ENCODE measurements at places on chromosomes 1 and 21.
A peak's percentile ranks its signal among the peaks of the same experiment; 100 is the strongest.

GRCh38 chr1:150964164-150964489 lies 10.5 kb downstream of the CERS2 start:
- DNase-seq = no peak

- no peak for DNase-seq
Observed at GRCh38 chr1:160133990-160134770, 17.2 kb upstream of the ATP1A4 start.

GRCh38 chr1:203644191-203644590 lies 17.6 kb downstream of the ATP2B4 start:
- no peak for DNase-seq

DNA sequence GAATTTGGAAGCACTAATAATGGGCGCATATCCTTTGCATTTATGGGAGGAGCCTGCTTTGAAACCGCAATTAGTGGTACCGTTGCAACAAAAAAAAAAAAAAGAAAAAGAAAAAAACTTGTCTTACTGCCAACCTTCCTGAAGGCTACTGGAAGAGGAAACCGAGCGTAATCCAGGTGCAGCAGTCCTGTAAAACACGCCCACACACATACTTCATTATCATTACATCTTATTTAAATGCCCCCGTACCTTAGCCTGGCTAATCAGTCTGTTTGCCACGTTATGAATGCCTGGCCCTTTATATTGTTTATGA lies 686 bp upstream of the ZNF281 start:
- DNase-seq = no peak

- DNase-seq = peak; percentile 79
Observed at GRCh38 chr1:203744075-203744972, 20.7 kb upstream of the LAX1 start.

GRCh38 chr1:61088163-61088974 lies 6.0 kb downstream of the NFIA start:
- no peak for DNase-seq

- no peak for DNase-seq
Observed at GRCh38 chr21:26167593-26167992, 3.0 kb downstream of the APP start.

- DNase-seq = peak; percentile 42
Observed at GRCh38 chr1:50704126-50704525, 255.9 kb downstream of the FAF1 start.

DNA sequence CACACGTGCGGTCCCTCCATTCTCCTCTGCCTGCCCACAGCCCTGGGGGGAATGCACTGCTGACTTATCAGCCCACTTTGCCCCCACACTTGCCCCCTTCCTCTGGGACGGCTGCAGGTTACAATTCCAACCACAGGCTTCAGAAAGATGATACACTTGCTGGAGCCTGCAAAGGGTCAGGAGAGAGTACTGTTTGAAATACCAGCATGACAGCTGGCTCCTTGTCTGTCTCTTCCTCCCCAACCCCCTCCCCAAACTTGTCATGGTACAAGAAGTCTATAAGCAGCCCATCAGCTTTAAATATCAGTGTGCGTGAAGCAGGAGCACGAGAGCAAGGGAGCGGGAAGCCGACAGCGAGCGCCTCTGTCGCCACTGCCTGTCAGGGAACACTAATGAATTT lies 62.4 kb downstream of the ERI3 start:
- DNase-seq = no peak

GRCh38 chr1:56586502-56586901 lies 7.1 kb upstream of the PLPP3 start:
- no peak for DNase-seq

- no peak for DNase-seq
Observed at GRCh38 chr21:26948194-26948593, 18.7 kb downstream of the ADAMTS5 start.

DNA sequence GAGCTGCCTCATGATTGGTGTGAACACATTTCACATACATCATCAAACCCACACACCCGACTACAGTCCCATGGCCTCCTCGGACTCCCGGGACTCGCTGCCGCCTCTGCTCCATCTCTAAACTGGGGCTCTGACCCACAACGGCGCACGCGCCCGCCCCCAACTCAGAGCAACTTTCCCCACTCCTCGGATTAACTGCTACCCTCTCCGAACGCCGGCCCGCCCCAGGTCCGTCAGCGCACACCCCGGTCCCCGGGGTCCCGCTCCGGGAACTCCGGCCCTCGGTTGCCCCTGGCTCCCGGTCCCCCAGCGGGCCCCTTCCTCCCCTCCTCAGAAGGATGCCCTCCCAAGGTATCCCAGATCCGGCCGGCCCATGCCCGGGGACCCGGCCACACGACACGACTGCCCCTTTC lies 740 bp downstream of the DSTYK start:
- peak; percentile 53 for DNase-seq

DNA sequence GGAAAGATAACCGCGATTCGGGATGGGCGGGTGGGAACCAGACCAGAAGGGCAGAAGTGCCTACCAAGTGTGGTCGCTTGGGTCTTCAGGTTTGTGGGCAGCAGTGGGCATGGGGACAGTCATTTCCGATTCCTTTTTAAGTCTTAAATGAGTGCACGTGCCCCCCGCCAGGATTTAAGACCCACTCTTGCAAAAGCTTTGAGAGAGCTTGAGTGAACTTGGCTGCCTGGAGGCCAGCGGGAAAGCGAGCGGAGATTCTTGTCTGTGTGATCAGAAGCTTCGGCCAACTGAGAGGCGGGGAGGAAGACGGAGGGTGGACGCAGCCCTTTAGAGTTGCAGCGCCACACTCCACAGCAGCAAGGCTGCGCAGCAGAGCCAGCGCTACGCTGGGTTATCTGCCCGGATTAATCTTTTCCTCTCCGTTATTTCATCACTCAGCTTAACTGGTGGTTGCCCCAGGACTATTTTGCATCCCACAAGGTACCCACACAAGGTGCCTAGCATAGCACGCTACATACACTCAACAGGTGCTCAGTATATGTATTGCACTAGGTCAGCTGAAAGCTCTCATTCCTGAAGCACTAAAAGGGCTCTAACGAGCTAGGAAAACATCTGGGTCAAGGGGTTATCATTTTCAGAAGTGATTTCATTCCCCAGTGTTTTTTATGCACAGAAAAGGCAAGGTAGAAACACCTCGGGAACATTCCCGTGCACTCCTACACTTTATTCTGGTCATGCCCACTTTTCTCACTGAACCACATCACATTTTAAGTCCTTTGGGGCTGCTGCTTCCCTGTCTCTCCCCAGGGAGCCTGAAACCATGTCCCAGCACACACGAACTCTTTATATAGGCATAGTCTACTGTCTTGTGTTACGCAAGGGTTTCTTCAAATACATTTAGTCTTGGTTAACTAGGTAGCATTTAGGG lies 1.5 kb upstream of the BATF3 start:
- DNase-seq = peak; percentile 62

DNA sequence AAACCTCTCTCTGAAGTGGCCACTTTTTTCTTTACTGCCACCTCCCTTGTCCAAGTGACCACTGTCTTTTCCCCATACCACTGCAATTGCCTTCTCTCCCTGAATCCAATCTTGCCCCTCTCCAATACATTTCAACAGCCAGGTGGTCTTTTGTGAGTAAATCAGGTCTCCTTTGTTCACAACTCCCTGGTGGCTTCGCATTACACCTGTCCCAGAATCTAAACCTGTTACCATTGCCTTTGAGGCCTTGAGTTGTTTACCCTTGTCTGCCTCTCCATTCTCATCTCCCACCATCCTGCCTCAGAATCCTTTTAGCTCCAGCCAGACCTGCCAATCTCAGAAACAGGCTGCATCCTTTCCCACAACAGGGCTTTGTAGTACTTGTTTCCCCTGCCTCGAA lies 21.8 kb upstream of the DYNLT5 start:
- DNase-seq = no peak

DNA sequence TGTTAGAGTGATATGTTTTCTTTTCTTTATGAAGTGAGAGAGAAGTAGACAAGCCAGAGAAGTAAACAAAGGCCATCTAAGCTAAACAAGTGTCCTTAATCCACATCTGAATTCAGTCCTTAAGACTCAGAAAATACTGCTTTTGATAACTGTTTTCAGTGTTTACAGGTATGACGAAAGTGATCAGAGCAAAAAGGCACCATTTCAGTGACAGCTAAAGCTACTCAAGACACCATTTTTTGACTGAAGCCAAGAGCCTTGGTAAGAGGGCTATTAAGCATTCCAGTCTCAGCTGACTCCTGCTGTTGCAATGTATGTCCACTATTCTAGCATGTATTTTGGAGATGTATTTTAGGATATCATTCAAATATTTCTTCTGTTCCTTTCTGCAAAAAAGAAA lies 4.1 kb downstream of the KMO start:
- no peak for DNase-seq

GRCh38 chr1:208181364-208181763 lies 62.8 kb downstream of the PLXNA2 start:
- DNase-seq = no peak

- DNase-seq = no peak
Observed at GRCh38 chr1:81506699-81507098, 294.0 kb upstream of the ADGRL2 start.

DNA sequence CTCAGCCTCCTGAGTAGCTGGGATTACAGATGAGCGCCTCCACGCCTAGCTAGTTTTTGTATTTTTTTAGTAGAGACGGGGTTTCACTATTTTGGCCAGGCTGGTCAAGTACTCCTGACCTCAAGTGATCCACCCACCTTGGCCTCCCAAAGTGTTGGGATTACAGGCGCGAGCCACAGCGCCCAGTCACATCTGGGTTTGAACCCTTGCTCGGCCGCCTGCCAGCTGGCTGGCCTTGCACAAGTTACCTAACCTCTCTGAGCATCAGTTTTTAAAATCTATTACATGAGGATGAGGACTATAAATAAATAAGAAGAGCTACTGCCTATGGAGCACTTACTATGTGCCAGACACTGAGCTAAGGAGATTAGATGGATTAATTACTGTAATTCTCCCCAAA lies 17.7 kb upstream of the PADI2 start:
- no peak for DNase-seq
